ENCODE measurements at places on chromosomes 4 and X.

- peak; percentile 7 for DNase-seq
Measured at GRCh38 chr4:686413-687040, 2.4 kb downstream of the SLC49A3 start.

GRCh38 chr4:145480257-145480656 lies 1.4 kb upstream of the SMAD1 start:
- DNase-seq: no peak

DNA sequence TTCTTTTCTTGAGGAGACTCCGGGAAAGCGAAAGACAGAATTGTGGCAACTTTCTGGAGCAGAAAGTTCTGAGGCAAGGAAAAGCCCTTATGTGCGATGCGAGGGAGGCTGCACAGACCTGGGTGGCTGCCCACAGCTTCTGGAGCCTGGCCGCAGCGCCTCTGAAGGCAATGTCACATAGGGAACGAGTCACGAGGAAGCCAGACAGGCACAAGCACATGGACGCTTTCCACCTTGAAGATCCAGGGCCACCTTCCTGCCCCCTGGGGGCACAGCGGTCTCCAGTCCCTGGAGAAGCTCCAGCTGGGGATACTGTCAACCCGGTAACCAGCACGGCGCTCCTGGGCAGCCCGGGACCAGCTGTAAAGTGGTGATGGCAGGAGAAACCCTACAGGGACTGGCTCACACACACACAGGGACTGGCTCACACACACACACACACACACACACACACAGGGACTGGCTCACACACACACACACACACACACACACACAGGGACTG lies 69.8 kb downstream of the MTNR1A start:
- no peak for DNase-seq

GRCh38 chr4:13548059-13548983 lies 4.0 kb upstream of the NKX3-2 start:
- DNase-seq: no peak

DNA sequence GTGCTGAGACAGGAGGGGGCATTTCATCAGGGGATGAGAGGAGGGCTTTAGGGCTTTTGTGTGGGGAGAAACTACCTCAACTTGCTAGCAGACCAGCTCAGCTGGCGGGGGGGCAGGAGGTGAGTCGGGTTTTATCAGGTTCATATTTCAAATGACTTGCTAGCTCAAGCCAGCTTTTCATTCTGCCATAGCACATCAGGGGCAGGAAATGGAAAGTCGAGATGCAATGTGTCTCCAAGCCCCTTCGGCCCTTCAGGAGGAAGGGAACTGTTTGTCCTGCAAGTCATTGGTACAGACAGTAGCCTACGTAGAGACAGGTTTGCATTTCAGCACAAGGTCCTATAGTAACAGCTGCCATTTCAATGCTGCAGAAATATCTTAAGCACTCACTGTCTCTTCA lies 194.1 kb downstream of the PTTG2 start:
- peak; percentile 34 for DNase-seq

GRCh38 chr4:9716093-9716492 lies 65.3 kb upstream of the DRD5 start:
- DNase-seq: no peak

DNA sequence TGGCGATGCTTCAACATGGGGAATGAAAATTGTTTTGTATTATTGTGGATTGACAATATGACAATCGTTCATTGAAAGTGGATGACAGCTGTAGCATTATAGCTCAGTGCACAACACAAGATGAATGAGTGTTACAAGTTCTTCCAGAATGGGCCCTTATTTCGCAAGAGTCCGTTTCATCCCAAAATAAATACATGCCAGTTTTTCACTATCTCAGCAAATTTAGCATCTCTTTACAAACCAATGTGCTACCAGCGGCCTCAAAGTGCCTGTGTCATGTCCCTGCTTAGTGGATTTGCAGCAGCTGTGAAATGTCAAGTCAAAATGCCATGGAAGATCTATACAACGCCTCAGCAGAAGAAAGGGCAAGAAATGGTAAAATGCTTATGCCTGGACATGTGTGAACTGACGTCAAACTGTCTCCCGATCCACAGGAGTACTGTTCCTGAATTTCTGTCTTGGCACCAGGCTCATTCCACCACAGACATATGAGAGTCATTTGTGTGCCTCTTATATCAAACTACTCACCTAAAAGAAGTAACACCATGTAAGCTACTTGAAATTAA lies 109.6 kb downstream of the MAML3 start:
- no peak for DNase-seq

DNA sequence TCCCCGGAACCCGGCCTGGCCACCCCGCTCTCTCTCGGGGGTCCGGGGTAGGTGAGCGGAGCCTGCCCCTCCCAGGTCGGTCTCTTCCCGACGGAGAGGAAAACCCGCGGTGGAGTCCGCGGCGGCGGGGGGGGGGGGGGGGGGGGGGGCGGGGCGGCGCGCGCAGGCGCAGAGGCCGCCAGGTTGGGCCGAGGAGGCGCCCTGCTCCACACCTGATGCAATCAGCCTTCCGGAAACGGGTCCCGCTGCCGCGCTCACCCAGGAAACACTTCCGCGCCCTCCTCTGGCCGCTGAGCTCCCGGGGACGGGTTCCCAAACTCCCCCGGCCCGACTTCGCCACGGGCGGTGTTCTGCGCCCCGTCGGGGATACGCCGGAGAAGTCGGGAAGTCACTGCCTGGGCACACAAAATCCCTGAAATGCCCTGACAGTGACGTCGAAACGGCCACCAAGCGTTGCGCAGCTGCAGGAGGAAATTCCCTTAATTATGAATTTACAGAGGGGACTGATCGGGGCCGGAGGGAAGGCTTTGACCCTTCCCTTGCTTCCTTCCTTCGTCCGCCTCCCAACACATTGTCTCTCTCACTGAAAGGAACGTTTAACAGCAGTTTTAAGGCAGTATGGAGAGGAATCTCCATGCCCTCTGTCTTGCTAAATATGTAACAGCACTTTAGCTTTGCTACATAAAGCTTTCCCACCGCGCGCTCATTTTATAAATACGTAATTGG lies 2.1 kb upstream of the APBB2 start:
- DNase-seq: peak; percentile 65

DNA sequence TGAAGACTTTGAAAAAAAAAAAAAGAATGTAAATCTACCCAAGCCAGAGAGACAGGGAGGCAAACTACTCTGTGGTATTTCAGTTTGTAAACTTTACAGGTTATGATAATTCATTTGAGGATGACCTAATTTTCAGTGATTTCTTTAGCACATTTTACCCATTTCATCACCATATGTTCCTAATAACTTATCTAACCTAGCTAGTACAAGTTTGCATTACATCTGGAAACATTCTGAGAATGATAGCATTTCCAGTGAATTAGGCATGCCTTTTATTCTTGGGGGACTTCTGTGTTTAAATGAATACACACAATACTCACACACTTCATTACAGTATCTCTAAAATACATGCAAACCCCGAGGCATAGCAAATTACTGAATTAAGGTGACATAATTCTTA lies 1055.5 kb downstream of the PCDH18 start:
- DNase-seq: no peak

DNA sequence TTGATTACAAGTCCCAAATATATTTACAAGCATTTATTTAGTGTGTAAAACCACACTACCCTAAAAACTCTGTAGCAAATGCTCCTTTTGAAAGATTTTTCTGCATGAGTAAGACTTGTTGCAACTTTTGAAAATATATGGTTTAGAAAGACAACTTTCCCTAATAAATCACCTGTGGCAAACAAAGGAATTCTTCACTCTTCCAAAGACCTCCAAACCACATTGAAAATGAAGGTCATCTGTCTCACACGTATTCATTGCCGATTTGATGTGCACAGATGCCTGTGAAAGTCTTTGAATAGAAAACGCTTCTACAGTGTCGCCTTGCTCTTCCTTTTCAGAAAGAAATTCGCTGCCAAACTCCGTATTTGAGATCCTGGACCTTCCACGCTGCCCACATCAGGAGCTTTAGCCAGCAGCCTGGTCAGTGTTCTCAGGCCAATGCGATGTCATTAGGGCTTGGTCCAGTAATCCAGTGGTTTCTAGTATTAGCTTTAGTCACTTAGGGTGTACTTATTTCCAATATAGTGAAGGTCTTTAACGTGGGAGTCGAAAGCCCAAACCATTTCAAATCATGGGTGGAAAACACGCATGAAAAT lies 22.2 kb downstream of the SPINK2 start:
- DNase-seq: no peak

- DNase-seq: no peak
Measured at GRCh38 chr4:31995943-31996901, 1276.1 kb downstream of the PCDH7 start.

DNA sequence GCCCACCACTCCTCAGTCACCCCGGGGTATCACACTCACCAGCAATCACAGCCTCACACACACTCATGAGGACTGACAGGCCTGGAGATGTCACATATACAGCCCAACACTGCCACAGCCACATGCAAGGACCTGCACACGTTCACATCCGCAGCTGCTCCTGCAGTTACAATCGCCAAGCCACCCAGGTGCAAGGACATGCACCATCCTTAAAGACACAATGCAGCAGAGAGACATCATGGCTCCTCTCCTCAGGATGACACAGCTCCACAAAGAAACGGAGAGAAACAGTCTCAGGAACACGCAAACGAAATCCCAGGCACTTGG lies 1.1 kb downstream of the PCSK1N start:
- no peak for DNase-seq

- no peak for DNase-seq
Measured at GRCh38 chr4:93617606-93618005, 210.9 kb upstream of the ATOH1 start.

- no peak for DNase-seq
Measured at GRCh38 chr4:176377780-176378179, 58.0 kb downstream of the SPCS3 start.

DNA sequence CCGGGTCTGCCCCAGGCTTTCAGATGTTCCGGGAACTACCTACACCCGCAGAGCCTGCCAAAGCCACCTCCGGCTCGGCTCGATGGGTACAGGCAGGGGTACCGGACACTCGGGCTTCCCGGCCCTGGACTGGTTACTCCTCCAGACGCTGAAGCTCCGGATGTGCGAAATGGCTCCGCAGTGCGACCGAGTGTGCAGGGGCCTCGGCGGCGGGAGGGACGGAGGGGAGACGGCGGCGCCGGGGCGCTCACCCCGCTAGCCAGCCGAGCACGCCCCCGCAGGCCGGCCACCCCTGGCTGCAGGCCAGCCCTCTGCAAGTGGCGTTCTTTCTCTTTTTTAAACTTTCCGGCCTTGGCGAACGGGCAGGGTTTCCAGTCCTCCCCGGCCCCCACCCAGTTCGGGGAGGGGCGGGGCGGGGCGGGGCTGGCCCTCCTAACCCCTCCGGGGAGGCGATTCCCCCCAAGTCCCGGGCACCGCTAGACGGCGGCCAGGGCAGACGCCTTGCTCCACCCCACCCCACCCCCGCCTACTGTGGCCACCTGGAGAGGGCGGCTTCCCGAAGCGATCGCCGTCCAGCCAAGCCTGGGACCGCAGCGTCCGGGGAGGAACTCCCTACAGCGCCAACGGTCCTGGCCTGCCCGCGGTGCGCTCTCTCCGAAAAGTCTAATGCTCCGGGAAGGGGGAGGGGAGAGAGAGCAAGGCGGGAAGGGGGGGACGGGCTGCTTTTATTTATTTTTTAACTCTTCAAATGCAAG lies 7.5 kb downstream of the BCOR start:
- DNase-seq: no peak

GRCh38 chr4:11152684-11153083 lies 276.0 kb downstream of the HS3ST1 start:
- no peak for DNase-seq

- DNase-seq: no peak
Measured at GRCh38 chr4:15232366-15233263, 195.2 kb upstream of the C1QTNF7 start.

DNA sequence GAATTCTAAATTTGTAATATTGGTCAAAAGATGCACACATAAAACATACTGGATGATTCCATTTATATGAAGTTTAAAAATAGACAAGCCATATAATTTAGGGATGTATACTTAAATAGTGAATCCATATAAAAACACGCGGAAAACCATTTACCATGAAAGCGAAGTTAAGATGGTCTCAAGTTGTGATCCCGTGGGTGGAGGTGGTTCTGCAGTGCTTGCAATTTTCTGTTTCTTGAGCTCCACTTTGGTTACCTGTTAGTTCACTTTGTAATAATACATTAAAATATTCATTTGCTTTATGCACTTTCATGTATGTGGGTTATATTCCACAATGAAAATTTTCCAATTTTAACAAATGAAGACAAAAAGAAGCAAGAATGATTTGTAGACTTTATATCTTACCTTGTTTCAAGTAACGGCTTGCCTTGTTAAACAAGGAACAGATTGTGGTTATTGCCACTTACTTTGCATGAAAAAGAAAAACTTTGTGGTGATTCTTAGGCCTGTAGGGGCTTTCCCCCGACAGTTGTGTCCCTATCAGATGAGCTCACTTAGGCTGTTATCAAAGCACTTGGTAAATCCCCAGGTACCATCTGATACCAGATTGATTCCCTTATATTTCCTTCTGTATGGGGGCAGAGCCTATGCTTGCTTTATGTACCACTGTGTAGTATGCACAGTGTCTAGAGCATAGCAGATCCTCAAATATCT lies 12.2 kb downstream of the UCP1 start:
- peak; percentile 24 for DNase-seq

GRCh38 chr4:145498430-145498829 lies 16.8 kb downstream of the SMAD1 start:
- no peak for DNase-seq

DNA sequence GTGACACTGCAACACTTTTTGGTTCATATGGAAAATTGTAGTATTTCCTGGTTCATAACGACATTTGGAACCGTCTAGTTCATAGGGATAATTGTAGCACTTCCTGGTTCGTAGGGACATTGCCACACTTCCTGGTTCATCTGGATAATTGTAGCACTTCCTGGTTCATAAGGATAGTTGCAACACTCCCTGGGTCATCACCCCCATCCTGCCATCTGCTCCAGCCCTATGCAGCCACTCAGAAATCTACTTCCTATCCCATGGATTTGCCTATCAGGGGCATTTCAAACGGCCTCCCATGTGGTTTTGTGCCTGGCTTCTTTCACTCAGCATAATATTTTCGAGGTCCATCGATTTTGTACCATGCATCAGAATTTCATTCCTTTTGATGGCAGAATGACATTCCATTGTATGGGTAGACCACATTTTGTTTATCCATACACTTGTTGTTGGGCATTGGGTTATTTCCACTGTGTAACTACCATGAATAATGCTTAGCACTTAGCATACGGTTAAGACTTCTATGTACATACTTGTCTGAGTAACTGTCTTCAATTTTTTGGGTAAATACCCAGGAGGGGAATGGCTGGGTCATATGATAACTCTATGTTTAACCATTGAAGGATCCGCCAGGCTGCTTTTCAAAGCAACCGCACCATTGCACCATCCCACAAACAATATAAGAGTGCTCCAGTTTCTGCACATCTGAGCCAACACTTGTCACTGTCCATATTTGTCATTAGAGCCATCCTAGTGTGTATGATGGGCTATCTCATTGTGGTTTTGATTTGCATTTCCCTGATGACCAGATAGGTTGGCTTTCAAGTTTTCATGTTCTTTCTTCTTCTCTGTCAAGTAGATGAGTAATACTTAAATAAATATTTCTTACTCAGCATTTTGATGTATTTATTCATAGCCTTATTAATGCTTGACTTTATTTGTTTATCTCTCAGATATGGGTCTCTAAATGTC lies 58.3 kb upstream of the CD99 start:
- no peak for DNase-seq

- DNase-seq: no peak
Measured at GRCh38 chr4:15894393-15894792, 44.1 kb downstream of the FGFBP1 start.

- no peak for DNase-seq
Measured at GRCh38 chrX:11591723-11592346, 73.9 kb downstream of the ARHGAP6 start.

Measured in activated naive CD4-positive, alpha-beta T cell treated with anti-CD3 and anti-CD28 coated beads, Interleukin-2, amount 50 U/mL, for 16 hours (primary cell).